RWPE2 (cell line): ENCODE measurements at places on chromosomes 2 and 18.

- DNase-seq: no peak
These were observed 1.2 kb upstream of the SGPP2 start for GRCh38 chr2:222423186-222423585.

DNA sequence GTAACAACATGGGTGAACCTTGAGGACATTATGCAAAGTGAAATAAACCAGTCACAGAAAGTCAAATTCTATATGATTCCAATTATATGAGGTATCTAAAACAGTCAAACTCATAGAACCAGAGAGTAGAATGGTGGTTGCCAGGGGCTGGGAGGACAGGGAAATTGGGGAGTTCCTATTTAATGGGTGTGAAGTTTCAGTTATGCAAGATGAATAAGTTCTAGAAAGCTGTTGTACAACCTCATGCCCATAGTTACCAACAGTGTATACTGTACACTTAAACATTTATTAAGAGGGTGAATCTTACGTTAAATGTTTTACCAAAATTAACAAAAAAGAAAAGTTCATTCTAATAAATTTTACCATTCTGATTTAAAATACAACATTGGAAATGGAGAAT lies 92.7 kb upstream of the WDSUB1 start:
- DNase-seq: no peak

- DNase-seq: no peak
These were observed 254.3 kb downstream of the LRRTM1 start for GRCh38 chr2:80050246-80050645.

DNA sequence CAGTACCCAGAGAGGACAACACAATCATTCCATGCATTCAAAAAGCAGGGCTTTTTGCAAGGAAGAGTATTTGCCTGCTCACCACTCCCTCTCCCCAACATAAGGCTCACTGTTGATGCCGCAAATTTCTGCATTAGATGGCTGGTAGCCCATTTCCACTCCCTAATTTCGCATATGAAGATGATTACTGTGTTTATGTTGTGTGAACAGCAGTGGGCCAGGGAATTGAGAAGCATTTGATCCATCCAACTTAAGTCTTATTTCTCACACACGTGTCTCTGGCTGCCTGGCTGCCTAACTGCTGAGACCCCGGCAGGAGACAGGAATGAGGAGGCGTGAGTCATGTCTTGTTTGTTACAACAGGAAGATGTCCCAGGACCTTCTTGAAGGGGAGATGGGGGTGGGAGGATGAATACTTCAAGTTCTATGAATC lies 294.1 kb downstream of the ALK start:
- no peak for DNase-seq

DNA sequence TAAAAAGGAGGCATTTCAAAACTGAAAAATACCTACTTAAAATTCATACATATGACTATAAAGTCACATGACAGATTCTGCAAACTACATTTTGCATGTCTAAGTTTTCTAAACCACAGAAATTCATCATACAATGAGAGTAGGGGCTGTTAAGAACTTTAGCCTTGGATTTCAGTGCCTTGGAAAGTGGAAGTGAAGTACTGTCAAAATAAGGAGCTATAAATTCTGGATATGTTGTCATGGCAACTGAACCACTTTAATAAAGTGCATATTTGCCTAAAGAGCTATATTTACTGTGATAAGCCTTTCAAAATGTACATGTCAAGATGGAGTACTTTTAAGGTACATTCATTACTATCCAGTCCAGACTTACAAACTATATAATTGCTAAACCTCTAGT lies 227.1 kb downstream of the RAB3GAP1 start:
- no peak for DNase-seq

DNA sequence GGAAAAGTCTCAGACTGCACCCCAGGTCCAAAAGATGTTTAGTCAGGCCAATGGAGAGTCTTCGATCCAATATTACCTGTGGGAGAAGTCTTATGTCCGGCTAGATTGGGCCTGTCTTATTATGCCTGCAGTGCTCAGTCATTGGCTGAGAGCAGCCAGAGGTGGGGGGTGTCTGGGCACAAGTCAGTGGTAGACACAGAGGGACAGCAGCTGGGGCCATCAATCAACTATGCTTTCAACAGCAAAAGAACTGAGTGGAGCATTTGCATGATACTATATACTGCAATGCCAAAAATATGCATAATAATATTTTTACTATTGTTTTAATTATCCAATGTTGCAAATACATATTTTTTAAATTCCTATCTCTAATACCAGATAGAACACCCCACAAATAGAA lies 298.6 kb upstream of the CDH20 start:
- no peak for DNase-seq

DNA sequence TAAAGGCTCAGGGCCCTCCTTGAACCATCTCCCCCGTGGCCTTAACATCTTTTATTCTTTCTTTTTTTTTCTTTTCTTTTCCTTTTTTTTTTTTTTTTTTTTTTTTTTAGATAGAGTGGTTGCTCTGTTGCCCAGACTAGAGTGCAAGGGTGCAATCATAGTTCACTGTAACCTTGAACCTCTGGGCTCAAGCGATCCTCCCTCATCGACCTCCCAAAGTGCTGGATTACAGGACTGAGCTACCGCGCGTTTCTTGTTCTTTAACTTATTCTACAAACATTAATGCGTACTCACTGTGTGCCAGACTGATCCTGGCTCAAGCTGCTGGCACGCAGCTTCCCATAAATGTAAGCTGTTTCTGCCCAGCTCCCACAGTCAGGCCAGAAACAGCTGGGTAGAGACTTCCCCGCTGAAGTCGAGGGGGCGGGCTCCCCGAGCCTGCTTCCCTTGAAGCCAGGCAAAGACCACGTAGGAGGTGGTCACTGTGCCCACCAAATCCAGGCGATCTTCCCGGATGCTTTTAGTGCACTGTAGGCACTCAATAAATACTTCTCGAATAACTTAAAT lies 29.2 kb upstream of the ATP6V1B1 start:
- no peak for DNase-seq

DNA sequence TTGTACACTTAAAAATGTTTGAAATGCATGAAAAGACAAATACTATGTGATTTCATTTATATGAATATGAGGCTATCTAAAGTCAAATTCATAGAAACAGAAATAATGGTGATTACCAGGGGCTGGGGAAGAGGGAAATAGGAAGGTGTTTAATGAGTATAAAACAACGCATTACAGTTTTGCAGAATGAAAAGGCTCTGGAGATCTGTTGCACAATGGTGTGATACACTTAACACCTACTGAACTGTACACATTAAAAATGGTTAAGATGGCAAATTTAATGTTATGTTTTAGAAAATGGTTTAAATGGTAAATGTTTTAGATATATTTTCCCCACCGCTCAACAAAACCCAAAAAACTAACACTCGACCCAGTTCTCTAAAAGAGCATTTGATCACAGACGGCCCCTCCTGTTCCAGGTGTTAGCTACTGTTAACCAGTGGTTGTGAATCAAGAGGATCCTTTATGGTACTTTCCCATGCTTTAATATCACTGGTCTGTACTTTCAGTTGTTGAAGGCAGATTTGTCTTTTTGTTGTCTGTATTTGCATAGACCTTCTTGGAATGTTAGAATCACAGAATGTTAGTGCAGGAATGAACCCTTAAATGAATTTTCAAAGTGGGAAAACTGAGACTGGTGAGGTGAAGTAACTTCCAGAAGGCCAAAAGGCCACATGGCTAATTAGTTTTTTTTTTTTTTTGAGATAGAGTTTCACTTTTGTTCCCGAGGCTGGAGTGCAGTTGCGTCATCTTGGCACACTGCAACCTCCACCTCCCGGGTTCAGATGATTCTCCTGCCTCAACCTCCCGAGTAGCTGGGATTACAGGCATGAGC lies 10.2 kb downstream of the RAB10 start:
- no peak for DNase-seq

DNA sequence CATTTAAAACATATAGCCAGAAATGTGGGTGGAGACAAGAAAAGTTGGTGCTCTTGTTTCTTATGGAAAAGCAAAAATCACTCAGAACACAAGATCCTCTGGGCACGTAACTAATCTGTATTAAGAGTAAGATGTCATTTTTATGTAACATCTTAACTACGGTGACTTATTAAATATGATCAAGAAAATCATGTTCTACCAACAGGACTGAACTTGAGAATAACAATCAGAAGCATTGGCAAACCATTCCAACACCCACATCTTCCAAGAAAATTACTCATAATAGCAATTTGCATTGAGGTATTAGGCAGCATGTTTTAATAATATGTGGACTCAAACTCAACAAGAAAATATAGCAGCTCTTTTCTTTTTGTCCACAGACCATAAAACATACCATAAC lies 21.6 kb downstream of the MAP2 start:
- DNase-seq: no peak

DNA sequence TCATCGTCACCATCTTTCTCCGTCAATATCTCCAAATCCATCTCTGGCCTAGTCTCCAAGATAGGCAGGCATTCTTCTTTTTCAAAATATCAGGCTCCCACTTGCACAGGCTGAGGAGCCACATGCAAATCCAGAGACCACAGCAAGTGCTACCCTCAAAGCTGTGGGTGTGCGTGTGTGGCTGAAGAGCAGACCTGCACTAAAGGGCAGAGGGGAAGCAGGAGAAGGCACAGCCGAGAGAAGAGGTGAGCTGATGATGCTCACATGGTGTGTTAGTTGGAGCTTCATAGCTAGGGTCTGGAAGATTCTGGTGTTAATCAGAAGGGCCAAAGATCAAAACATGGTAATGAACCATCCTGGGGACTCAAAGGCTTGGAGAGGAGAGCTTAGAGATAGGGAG lies 3.8 kb downstream of the SPEG start:
- no peak for DNase-seq

- no peak for DNase-seq
These were observed 1050.9 kb upstream of the LRRTM1 start for GRCh38 chr2:81355436-81355835.

DNA sequence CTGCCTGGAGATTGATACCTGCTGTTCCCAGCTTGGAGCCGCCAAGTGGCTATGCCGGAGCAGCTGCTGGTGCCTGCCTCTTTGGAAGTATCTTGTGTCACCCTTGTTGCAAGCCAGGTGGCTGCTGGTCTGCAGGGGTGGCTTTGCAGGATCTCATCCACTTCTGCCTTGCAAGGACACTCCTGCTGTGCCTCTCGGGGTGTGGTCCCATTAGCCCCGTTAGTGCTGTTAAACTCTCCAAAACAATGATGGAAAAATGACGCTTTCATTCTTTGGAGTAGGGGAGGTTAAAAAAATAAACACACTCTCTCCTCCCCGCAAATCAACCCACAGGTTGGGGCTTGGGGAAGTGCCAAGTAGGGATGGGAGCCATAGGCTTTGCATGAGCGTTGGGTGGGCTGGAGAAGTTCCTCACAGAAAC lies 352.8 kb downstream of the RNF144A start:
- no peak for DNase-seq

DNA sequence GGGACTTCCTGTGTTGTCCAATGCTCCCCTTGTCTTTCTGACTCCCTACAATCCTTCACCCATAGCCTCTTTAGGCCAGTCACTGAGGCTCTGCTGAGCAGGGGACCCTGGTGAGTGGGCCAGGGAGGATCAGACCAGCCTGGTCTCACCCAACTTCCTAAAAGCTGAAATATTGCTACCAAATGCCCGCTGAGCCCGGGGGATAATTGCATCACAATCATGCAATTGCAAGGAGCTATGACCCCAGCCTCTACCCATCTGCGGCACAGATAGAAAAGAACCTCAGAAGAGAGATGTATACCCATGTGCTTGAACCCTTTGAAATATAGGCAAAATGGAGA lies 3.7 kb upstream of the SP100 start:
- no peak for DNase-seq

- DNase-seq: no peak
These were observed 10.8 kb downstream of the XRCC5 start for GRCh38 chr2:216119986-216120385.

DNA sequence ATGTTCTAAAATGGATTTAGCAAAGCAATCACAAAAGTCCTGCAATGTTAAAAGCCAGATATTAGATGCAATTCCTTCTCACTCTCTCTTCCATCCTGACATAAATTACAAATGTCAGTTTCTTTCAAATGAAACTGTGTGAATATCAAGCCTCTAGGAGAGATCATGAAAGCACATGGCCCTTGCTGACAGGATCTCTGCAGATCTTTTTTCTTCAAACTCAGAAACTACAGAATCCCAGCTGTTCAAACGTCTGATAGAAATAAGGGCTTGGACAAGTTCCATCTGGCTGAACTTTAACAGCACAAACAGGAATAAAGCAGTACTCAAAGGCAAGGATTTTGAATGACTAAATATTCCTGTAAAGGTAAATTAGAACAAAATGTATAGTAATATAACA lies 47.6 kb downstream of the PDE1A start:
- no peak for DNase-seq

- no peak for DNase-seq
These were observed 356.4 kb downstream of the SLC4A3 start for GRCh38 chr2:219983836-219984235.

DNA sequence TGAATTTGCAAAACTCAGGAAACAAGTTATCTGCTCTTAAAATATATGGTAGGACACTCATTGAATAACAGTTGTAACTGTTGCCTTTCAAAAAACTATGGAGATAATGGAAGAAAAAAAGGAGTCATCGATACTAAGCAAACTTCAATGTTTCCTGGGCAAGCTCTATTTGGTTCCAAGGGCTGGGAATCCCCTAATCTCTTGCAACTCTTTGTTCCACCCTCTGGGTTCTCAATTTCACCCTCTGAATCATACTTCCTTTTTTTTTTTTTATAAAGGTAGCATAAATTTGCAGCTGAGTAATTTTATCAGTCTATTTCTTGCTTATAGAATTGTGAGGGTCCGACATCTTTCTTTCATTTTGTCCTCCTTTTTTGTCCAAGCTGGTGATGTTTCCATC lies 36.7 kb downstream of the SLC9A4 start:
- DNase-seq: no peak

DNA sequence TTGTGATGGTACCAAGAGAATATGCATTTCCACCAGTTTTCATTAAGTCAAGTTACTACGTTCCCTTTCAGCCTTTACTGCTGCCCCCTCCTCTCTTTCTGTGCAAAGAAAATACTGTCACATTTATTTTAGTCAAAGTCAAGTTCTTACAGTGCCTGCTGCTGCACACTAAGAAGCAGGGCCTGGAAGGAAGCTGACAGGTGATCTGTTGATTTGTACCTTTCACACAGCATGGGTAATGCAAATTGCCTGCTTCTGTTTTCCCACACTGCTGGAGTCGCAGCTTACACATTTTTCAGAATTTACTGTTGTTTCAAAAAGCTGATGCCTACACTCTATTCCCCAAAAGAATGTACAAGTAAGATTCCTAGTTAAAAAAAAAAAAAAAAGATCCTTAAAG lies 48.7 kb upstream of the CD226 start:
- DNase-seq: no peak

- DNase-seq: no peak
These were observed 447.3 kb downstream of the TMX3 start for GRCh38 chr18:68267583-68267982.

DNA sequence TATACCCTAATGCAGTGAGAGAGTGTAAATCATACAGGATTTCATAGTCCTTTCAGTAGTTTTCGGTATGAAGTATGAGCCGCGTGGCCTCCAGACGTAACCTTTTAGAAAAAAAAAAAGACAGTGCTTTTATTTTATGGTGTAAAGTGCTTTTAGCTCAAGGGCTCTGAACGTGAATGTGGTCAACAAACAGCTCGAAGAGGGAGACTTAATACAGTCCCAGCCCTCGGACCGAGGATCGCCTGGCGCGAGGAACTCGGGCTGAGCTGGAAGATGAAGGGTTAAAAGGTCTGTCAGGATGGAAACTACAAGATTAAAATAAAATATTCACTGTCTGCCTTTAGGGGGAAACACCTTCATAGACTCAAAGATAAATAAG lies 4.0 kb upstream of the BCL11A start:
- no peak for DNase-seq
